SW480 (cell line): ENCODE measurements at places on chromosomes 3 and 15.

- no peak for DNase-seq
Observed at GRCh38 chr15:101709466-101709865, 14.8 kb downstream of the TARS3 start.

GRCh38 chr3:132564070-132564465 lies 33.0 kb upstream of the ACKR4 start:
- no peak for DNase-seq

DNA sequence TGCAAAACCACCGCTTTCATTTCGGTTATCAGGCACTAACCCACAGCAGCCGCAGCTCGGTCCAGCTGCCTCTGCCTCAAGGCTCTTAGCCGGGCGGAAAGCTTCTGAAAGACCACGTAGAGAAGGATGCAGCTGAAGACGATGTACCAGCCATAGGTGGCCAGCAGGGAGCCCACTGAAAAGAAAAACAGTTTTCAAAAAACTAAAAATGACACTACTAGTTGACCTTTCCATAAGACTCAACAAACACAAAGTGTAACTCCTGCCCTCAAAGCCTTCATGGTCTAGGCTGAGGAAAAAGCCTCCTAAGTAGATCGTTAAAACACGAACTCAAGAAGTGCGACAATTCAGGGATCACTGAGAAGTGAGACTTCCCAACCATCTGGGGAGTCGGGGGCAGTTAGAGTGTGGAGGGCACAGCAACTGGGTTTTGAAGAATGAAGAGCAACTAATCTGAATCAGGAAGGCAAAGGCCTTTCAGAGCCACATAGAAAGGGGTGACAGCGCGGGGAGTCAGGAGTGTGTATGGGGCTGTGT lies 716 bp downstream of the SELENOS start:
- DNase-seq: peak; percentile 36

DNA sequence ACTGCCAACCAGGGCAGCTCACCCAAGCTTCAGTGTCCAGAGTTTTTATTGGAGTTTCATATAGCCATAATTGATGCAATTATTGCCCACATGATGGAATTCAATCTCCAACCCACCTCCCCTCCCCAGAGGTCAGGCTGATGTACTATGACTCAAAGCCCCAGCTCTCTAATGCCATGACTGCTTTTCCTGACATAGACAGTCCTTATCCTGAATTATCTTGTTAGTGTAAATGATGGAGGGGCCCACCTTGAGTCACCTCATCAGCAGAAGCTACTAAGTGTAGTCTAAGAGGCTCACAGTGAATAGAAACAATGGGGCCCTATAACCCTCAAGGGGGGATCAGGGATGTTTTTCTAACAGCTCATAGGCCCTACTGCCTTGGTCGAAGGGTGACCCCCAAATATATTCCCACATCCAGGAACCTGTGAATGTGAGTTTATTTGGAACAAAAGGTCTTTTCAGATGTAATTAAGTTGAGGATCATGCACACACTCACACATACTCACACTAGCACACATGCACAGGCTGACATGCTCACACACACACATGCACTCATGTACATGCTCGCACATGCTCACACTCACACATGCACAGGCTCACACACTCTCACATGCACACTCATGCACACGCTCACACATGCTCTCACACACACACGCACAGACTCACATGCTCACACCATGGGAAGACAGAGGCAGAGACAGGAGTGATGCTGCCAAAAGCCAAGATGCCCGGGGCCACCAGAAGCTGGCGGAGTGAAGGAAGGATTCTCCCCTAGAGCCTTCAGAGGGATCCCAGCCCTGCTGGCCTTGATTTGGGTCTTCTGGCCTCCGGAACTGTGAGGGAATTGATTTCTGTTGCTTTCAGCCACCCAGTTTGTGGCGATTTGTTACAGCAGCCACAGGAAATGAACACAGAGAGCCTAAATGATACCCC lies 131.2 kb upstream of the SMAD3 start:
- DNase-seq: no peak

DNA sequence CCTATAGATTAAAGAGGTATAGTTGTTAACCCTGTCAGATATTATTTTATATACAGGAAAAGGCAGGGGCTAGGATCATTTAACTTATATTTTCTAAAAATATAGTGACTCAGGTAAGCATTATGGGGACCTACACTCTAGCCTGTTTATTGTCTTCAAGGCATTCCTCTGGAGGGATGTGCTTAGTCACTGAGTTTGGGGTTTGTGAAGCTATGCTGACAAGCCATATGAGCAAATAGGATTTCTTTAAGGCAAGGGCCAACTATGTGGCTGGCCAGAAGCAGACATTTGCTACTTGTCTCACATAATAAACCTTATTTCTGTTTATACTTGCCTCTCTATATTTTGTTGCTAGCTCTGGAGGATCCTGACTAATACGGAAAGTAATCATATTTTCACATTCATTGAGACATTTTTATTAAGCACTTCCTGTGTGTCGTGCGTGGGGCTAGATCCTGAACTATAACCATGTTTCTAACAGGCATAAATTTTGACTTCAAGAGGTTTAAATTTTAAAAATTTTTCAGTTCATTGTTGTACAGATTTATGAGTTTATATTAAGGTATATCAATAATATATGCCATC lies 153.4 kb downstream of the OTOL1 start:
- no peak for DNase-seq

DNA sequence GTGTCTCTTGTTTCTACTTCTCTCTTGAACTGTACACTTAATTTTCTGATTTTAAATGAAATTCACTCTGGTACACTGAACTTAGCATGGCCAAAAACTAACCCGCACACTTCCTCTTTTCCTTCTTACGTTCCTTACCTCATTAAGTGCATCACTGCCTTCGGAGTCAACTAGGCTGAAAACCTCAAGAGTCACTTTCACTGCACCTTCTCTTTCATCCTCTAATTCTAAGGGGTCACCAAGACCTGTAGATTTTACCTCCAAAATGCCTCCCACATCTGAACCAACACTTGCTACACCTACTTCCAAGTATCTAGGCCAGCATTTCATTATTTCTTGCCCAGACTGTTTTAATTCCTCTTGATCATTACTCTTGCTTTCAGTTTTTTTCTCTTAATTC lies 6.6 kb downstream of the CBLB start:
- DNase-seq: no peak

DNA sequence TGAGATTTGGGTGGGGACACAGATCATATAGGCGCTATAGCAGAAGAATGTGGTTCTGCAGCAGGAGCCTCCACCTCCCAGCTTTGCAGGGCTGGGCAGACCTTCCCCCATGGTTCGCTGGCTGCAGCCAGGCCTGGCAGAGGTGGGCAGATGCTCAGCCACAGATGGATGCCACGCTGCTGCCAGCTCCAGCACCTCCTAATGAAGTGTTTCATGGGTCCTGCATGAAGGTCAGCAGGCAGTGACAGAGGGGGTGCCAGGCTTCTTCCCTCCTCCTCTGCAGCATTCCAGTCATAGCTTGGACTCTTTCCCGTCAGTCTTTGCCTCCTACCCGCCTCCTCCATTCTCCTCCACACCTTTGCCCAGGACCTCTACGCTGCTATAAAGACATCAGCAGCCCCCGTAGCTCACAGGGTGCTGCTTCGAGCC lies 85.9 kb downstream of the SLCO3A1 start:
- no peak for DNase-seq

- DNase-seq: no peak
Observed at GRCh38 chr3:134232951-134233350, 17.7 kb downstream of the RYK start.

GRCh38 chr3:182058488-182058887 lies 346.8 kb downstream of the SOX2 start:
- DNase-seq: no peak

GRCh38 chr3:24514119-24514518 lies 19.5 kb upstream of the THRB start:
- DNase-seq: no peak

GRCh38 chr3:195032106-195032759 lies 238.7 kb downstream of the XXYLT1 start:
- no peak for DNase-seq

DNA sequence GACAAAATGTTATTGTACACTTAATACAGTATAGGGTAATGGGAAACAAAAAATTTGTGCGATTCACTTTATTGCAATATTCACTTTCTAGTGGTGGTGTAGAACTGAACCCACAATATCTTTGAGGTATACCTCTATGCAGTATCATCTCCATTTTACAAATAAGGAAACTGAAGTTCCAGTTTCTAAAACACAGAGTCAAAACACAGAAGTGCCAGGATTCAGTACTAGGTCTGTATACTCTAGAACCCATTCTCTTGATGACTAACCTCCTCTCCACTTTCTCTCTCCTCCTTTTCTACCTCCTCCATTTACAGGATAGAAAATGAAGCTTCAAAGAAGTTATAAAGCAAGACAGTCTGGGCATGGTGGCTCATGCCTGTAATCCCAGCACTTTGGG lies 62.2 kb downstream of the MB21D2 start:
- no peak for DNase-seq

DNA sequence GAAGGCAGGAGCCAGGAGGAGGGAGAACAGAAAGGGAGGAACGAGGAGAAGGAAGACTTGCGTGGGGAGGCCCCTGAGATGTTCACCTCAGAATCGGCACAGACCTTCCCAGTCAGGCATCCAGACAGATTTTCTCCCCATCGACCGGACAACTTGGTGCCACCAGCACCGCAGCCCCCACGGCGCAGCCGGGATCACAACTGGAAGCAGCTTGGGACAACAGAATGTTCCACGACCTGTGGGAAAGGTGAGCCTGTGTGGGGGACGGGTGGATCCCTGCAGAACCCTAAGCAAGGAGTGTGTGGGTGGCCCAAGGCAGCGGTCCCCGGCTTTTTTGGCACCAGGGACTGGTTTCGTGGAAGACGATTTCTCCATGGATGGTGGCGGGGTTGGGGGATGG lies 72.6 kb upstream of the NR2E3 start:
- no peak for DNase-seq

DNA sequence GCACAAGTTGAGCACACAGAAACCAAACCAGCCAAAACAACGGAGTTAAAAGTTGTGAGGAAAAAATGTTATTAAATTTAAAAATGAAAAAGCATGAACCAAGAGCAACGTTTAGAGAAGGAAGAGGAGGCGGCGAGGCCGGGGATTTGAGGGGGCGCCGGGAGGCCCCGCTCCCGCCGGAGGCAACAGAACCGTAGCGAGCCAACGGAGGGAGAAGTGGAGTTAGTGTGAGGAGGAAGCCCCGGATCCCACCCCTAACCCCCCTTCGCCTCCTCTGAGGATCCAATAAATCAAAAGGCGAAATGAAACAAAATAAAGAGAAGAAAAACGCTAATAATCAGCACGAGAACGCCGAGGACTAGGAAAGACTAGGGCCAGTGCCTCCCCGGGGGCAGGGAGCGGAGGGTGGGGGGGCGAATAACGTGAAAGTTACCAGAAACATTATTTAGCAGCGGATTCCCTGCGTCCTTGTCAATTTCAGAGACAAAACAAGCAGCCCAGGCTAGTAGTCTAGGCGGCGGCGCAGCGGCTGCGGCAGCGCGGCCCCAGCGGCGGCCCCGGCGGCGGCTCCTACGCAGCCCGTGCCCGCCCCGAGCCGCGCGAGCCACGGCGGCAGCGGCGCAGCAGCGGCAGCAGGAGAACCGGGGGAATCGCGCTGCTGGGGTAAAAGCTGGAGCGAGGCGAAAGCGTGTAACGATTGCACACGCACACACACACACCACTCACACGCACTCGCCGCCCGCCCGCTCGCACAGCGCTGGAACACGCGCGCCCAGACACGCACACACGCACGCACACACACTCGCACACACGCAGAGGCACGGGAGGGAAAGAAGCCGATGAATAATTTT lies 1.7 kb downstream of the MEIS2 start:
- peak; percentile 49 for DNase-seq

DNA sequence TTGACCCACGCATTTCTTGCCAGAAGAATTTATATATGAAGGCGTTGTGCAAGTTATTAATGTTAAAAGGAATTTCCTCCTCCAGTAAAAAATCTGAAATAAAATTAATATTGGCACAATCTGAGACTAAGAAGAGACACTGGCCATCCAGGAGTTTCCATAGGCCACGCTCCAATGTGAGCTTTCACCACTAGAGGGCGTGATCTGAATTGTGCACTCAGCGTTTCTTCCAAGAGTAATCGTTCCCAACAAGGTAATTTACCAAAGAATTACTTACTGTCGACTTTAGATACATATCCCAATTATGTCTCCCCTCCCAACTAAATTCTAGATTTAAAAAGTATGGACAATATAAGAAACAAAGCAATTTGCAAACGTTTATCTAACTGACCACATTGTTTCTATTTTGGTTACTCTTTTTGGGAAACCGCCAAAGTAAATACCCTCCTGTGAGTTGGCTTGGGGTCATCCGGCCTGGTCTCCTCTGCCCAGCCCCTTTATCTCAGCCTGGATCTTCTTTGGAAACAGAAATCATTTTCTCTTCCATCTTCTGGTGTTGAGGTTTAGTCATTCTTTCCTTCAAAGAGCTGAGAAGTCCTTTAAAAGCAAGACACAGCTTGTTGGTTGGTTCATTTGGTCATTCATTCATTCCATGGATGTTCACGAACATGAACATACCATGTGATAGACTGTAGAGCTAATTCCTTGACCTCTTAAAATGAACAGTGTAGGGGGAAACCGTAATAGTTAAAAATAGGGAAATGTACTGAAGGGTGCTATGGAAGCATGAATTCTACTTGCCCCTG lies 26.2 kb downstream of the POLR2M start:
- DNase-seq: peak; percentile 32

GRCh38 chr3:56974247-56974930 lies 86.1 kb upstream of the SPATA12 start:
- DNase-seq: no peak

DNA sequence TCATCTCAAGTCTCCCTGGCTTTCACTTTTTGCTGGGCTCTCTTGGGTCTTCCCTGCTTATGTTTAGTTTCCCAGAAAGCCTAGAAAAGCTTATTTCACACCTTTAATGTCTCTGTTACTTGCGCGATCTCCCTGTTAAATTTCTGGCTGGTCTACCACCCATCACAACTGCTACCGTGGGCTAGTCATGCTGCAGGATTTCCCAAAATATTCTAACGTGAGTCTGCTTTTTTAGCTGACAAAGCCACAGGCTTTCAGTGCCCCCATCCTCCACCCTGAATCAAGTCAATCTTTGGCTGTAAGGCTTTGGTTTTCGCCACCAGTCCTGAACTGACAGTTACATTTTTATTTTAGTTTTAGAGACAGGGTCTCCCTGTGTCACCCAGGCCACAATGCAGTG lies 74.1 kb downstream of the SUMF1 start:
- DNase-seq: no peak

GRCh38 chr15:58440158-58440910 lies 8.5 kb downstream of the LIPC start:
- DNase-seq: no peak

DNA sequence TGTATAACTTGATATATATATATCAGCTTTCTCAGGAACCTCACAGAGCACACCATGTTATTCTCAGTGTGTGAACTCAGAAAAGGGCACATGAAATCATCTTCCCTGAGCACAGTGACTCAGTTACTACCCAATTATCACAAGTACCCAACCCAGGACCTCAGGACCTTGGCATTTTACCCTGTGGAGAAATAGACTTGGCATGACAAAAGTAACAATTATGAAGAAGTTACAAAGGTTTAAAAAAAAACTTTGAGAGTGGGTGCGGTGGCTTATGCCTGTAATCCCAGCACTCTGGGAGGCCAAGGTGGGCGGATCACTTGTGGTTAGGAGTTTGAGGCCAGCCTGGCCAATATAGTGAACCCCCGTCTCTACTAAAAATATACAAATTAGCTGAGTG lies 52.4 kb downstream of the ONECUT1 start:
- DNase-seq: no peak

GRCh38 chr15:100596792-100597191 lies 5.2 kb downstream of the LINS1 start:
- DNase-seq: peak; percentile 60

GRCh38 chr3:54484334-54484733 lies 362.0 kb downstream of the CACNA2D3 start:
- DNase-seq: no peak

GRCh38 chr15:64046421-64047153 lies at the start of gene DAPK2:
Gene DAPK2, minus strand, starts transcription at chr15:64046485. Its CDS starts 6,224 bp downstream, at chr15:64040261.
- DNase-seq: peak; percentile 38
